ENCODE measurements at places on chromosomes 7 and 10. TPM values are rescaled to one million over a fixed set of nuclear protein-coding genes. Genes with fewer than 3 reads are reported as not detected.

The PODXL gene
- 638 TPM for polyA plus RNA-seq

- no peak for DNase-seq
Observed at GRCh38 chr10:96365571-96365970, 6.8 kb upstream of the OPALIN start.

DNA sequence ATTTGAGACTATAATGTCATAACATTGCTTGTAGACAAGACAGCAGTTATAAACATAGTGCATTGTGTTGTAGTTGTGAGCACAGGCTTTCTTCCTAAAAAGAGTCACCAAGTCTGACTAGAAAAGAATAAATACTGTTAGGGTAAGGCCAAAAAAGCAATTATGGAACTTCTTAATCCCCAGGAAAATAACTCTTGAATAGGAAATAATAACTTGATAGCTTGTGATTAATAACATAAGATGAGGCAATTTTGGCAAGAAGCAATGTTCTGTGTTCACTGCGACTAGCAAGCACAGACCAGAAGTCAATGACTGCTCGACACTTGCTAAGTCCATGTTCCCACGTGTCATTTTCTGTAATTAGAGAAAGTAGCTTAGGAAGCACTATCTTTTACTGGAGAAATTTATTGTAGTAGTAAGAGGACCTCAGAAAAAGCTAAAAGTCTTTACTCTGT lies 97.1 kb downstream of the AGMO start:
- no peak for DNase-seq

DNA sequence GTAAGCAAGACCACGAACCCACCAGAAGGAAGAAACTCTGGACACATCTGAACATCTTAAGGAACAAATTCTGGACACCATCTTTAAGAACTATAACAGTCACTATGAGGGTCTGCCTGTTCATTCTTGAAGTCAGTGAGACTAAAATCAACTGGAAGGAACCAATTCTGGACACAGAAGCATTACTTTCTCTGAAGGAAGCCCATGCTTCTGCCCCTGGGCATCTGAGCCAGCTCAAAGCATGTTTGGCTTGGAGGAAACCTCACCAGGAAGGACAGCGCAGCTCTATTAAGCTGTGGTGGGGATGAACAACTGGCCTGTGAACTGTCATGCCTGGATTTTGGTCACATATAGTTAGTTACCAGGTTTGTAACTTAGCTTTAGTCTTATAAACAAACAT lies 132.4 kb upstream of the GDF10 start:
- no peak for DNase-seq

- no peak for DNase-seq
Observed at GRCh38 chr7:17681965-17682364, 258.3 kb downstream of the SNX13 start.
